ENCODE measurements at places on chromosomes 7 and 10.

- no peak for DNase-seq
Measured at GRCh38 chr10:33808475-33808874, 474.0 kb upstream of the NRP1 start.

GRCh38 chr7:1257221-1257620 is 24.5 kb downstream of the UNCX start:
- DNase-seq: no peak

DNA sequence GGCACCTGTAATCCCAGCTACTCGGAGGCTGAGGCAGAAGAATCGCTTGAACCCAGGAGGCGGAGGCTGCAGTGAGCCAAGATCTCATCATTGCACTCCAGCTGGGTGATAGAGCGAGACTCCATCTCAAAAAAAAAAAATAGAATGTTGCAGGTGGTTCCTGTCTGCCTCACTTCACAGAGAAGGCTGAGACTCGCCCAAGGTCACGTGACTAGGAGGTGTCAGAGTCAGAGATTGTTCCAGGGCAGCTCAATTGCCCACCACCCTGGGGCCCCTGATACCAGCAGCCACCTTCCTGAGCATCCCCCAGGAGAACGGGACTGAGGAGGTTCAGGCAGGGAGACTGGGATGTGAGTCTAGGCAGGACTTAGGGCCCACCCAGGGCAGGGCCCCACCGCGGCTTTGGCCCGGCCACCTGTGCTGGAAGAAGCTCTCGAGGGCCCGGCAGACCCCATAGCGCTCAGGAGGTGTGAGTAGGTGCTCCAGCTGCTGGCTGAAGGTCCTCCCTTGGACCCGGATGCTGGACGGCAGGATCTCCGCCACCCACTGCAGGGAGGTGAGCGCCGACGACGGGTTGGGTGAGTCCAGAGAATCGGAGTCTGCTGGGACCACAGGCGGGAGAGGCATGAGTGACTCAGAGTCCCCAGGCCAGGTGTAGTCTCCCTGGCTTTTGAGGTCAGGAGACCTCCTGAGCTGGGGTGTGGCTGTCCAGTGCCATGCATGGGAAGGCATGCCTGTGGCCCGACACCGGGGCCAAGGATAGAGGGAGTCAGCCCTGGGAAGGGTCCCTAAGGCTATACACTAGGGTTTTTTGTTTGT is 30.9 kb downstream of the GRID2IP start:
- no peak for DNase-seq

DNA sequence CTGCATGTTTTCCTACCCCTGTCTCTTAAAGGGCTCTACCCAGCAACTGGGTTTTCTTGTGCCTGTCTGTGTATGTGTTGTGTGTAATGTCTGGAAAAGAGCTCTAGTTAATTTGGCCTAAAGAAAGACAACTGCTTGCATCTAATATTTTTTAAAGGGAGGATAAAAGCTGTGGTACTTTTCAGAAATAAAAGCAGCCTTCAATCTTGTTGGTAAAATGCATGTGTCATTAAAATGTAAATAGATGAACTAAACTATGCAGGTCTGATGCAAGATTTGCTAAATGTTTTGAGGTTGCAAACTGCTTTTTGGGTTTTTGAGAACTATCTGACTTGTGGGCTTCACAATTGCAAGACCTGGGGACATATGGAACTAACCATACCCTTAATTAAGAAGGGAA is 445.3 kb downstream of the HTR7 start:
- DNase-seq: no peak

- DNase-seq: no peak
Measured at GRCh38 chr10:110505130-110505770, 7.5 kb downstream of the DUSP5 start.

DNA sequence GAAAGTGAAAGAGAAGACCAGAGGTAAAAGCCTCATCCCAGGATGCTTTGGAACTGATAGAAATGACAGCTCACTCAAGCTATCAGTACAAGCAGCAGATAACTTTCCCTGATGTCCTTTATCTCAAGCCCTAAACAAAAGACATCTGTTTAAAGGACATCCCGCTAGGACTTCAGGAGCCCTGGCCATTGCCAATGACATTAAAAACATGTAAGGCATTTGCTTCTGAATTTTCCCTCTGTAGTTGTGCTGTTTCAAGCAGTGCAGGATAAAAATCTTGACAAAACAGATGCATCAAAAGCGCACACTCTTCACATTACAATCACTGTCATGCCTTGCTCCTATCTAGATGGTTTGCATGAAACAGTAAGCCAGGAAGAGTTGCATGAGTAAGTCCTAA is 159.8 kb downstream of the AOAH start:
- no peak for DNase-seq

- DNase-seq: no peak
Measured at GRCh38 chr7:85829817-85830432, 643.1 kb upstream of the SEMA3D start.

DNA sequence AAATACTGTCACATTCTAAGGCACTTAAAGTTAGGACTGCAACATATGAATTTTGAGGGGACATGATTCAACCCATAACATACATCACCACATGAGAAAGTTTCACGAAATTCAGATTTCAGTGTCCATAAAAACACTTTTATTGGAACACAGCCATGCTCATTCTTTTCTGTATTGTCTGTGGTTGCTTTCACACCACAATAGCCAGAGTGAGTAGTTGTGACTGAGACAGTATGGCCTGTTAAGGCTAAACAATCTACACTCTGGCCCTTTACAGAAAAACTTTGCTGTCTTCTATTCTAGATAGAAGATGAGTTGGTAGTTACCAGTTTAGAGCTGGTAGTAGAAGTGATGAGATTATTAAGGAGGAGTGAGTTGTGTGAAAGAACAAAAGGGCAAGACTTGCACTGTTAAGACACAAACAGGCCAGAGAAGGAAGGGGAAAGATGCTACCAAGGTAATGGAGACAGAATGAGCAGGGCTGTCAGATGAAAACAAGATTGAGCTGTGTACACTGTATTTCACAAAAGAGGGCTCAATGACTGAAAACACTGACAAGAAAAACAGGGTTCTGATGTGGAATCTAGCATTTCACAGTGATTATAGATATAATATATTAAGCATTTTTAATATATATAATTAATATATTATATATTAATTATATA is 108.6 kb downstream of the PPP1R3A start:
- DNase-seq: no peak

GRCh38 chr7:12581897-12582296 is 11.4 kb downstream of the SCIN start:
- no peak for DNase-seq

DNA sequence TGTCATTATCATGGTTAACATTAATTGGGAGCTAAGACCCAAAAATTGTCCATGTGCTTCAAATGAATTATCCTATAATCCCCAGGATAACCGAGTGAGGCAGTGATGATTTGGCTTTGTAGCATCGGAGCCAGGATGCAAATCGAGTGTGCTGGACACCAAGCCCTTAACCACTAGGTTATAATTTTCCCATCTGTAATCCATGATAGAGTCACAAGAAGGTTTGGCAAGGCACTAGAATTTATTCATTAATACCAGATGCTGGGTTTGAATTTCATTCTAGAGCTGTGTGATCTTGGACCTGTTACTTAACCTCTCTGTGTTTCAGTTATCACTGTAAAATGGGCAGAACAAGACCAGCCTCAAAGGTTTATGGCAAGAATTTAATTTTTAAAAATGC is 21.0 kb upstream of the ITGB1 start:
- no peak for DNase-seq

Measured in CD4-positive, alpha-beta T cell treated with Interleukin-12 subunit alpha and Interleukin-12 subunit beta, for 1 hour (primary cell).